Sciatic nerve (tissue), 2 donors: ENCODE measurements at places on chromosomes 13 and 19. TPM values are rescaled to one million over a fixed set of nuclear protein-coding genes. Genes with fewer than 3 reads are reported as not detected.

- DNase-seq, result no peak
Measured at GRCh38 chr19:3129112-3129511, 6.7 kb upstream of the GNA15 start.

GRCh38 chr13:32195713-32196112 lies 119.5 kb downstream of the ZAR1L start:
- no peak for DNase-seq

The CYP4F11 gene
- 2.1 TPM for total RNA-seq

- DNase-seq, result no peak
Measured at GRCh38 chr13:21341637-21342422, 117.3 kb downstream of the ZDHHC20 start.

GRCh38 chr19:14004619-14005348 lies 1.3 kb downstream of the RFX1 start:
- DNase-seq, result peak; percentile 79

DNA sequence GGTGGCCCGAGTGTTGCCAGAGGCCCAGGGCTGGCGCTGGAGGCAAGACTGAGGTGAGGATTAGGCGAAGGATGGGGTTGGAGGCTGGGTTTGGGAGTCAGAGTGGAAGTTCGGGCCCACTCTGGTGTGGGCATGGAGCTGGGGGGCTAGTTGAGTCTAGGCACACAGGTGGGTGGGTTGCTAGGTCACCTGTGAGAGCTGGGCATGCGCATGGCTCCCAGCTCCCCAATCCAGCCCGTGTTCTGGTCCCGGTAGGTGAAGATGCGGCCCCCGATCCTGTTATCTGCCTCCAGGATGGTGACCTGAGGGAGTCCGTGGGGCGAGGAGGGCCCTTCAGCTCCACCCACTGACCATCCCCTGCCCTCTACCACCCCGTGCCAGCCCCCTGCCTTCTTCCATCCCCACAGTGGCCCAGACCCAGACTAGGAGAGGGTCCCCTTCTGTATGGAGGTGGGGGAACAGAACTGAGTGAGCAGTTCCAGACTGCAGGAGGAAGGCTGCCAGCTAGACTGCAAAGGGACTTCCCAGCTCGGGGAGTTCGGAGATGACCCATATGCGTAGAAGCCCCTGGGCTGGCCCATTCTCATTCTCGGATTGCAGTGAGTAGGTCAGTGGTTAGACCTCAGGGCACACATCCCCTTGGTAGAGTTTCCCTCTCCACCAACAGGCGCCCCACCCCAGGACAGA lies 1.7 kb downstream of the IL4I1 start:
- peak; percentile 58 for DNase-seq

- DNase-seq, result peak; percentile 89
Measured at GRCh38 chr19:39413272-39413910, 922 bp downstream of the PLEKHG2 start.

DNA sequence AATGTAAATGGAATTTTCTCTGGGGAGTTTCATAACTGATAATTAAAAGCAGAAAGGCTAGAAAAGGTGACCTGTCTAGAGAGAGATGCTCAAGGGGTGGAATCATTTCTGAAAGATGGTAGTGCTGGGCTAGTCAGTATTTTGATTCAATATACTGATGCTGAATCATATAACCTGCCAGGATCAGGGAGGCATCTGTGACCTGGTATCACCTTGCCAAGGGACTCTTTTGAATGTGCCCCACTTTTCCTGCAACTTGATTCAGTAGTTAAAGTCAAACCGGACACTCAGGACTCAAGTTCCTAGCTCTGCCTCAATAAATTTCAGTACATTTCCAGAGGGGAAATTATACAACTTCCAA lies 15.8 kb downstream of the LCP1 start:
- no peak for DNase-seq

- DNase-seq, result no peak
Measured at GRCh38 chr19:35005256-35005977, 5.3 kb downstream of the GRAMD1A start.

The TBXA2R gene
- 11.2 TPM for total RNA-seq

- DNase-seq, result no peak
Measured at GRCh38 chr13:19622193-19622592, 11.3 kb upstream of the MPHOSPH8 start.

The SMIM17 gene
- 0.85 TPM for total RNA-seq
